ENCODE measurements at places on chromosomes 3 and 15.

- DNase-seq = no peak
Measured at GRCh38 chr3:15796331-15796730, 1.4 kb downstream of the ANKRD28 start.

GRCh38 chr15:28017423-28017924, 81.6 kb downstream of the OCA2 start:
- no peak for DNase-seq

DNA sequence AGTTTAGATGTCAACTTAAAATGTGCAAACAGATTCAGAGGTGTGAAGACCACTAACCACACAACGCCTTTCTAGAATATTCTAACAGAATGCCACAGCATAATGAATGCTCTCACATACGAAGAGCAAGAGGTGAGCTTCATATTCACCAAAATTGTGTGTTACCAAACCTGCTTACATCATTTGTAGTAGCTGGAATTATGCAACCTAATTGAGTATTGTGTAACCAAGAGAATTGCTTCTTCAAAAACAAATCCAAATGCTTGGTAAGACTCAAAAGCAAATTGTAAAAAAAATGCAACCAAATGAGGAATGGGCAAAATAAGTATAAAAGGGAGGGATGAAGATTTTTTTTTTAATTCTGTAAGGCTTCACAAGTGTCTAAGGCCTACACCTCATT, 160.7 kb downstream of the TAFA4 start:
- no peak for DNase-seq

- DNase-seq = no peak
Measured at GRCh38 chr3:13022348-13023234, 50.6 kb downstream of the IQSEC1 start.

DNA sequence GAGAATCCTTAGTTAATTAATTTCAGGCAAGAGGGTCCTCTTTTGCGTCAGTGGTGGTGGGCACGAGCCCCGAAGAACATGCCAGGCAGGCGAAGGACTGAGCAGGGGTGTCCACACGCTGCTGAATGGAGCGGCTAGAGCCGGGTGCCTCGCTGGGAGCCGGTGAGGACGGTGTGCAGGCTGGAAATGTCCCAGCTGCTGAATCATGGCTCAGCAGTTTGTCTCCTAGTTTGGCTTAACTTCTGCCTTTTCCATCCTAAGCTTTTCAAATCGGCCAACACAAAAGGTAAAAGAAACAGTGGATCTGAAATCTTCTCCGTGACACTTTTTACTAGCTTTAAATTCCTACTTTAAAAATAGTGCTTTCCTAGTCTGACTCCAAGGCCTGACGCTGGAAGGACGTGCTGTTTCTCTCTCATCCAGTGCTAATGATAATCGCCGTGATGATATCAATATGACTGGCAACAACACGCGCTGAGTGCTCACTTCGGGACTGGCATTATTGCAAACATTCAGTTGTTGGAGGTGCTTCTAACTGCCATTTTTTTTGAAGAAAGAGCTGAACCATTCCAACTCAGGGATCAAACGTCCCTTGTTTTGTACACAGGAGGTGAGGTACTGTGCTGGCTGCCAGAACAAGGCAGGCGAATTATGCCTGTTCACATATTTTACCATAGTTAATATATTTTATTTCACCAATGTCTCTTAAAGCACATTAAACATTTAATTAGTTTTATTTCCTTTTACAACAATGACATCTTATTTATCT, 19.8 kb downstream of the PCSK6 start:
- DNase-seq = no peak

- no peak for DNase-seq
Measured at GRCh38 chr15:58472221-58472620, 40.4 kb downstream of the LIPC start.

- DNase-seq = no peak
Measured at GRCh38 chr15:72503147-72503546, 29.0 kb downstream of the ARIH1 start.

- DNase-seq = peak; percentile 59
Measured at GRCh38 chr3:155995525-155996370, 124.6 kb upstream of the KCNAB1 start.

DNA sequence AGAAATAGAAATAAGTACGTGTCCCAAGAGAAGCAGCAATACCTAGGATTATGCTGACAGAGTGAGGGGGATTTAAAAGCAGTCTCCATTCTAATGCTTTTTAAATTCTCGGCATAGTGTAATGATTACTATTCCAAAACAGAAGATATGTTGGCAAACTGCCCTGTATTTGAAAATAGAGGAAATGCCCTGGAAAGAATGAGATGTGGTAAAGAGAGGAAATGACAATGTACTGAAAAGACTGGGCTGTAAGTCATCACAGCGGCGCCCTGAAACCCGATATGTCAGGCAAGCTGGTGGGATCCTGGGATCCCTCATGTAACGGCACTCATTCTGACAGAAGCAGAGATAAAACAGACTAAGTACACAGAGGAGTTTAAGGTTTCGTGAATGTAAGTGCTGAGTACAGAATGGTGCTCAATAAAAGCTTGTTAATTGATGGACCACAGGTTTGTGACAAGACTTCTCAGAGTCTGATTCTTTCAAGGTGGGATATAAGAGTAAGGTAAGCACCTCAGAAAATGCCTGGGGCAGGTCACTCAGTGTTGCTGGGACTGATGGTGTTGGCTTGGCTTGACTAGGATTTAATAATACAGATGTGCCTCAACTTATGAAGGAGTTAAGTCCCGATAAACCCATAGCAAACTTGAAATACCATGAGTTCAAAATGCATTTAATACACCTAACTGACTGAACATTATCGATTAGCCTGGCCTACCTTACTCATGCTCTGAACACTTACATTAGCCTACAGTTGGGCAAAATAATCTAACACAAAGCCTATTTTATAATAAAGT, 91.4 kb downstream of the NFKBIZ start:
- peak; percentile 31 for DNase-seq

GRCh38 chr15:26716069-26716468, 56.8 kb downstream of the GABRB3 start:
- no peak for DNase-seq

DNA sequence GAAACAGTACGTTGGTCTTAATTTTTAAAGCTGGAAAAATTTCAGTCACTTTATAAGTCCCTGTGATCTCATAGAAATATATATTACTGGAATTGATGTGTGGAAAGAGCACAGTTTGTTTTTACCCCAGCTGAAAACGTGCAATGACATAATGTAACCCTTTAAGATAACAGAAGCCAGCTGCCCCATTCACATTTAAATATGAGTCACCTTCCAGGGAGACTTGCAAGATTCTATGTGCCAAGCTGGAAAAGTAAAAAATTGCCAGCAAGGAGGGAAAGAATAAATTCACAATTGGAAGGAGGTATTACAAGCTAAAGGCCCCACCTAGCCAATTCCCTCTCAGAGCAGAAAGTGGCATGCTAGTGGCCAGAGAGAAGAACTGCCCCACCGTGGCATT, 50.2 kb downstream of the SAMMSON start:
- no peak for DNase-seq

- no peak for DNase-seq
Measured at GRCh38 chr3:12797892-12798558, 1.5 kb downstream of the CAND2 start.

DNA sequence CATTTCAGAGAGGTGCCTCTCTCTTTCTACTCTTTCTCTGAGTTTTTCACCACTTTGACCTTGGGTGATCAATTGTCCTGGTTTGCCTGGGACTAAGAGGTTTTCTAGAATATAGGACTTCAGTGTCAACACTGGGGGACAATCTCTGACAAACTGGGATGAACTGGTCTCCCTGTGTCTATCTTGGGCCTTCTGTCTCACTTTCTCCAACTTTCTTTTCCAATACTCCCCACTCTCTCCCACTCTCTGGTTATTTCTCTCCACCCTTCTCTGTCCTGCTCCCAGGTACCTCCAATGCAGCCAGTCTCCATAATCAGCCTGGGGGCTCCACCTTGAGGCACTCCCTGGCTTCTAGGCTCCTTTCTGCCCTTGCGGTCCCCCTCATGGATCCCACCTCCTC, 4.7 kb upstream of the ITGA11 start:
- DNase-seq = no peak

DNA sequence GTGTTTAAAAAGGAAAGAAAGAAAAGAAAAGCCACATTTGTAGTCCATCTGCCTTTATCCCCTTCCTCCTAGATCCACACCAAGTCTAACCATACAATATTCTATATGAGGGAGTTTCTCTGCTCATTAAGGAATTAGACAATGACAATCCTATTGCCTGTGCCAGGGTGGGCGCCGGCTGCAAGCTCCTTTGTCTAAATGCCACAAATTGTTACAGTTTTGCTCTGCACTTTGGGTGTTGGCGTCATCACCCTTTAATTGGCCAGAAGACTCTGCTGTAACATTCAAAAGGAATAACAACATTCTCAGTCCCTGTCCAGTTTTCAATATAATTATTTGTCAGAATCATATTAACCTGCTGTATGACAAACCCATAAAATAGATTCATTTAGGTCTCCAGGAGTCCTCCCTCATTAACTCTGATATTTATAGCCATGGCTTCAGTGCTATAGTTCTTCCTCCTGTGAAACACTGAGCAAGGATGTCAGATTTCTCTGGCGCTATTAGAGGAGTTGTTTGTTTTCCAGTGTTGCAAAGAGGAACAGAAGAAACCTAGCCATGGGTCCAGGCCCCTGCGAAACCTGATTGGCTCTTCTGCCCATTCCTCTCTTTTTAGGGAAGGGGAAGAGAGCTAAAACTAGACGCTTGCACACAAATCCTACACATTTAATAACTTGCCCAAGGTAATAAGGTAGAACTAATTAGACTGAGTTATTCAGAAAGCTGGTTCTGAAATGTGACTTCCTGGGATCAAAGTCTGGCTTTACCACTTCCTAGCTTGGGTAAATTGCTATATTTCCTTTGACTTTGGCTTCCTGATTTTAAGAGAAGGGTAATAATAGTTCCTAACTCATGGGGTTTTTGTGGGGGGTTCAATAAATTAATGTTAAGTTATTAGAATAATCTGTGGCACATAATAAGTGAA, 112.4 kb downstream of the CD47 start:
- no peak for DNase-seq

GRCh38 chr15:81133782-81134461, at the start of gene CFAP161:
Gene CFAP161 (plus strand): TSS chr15:81134270. CDS start chr15:81134330, 60 bp downstream.
- peak; percentile 72 for DNase-seq

DNA sequence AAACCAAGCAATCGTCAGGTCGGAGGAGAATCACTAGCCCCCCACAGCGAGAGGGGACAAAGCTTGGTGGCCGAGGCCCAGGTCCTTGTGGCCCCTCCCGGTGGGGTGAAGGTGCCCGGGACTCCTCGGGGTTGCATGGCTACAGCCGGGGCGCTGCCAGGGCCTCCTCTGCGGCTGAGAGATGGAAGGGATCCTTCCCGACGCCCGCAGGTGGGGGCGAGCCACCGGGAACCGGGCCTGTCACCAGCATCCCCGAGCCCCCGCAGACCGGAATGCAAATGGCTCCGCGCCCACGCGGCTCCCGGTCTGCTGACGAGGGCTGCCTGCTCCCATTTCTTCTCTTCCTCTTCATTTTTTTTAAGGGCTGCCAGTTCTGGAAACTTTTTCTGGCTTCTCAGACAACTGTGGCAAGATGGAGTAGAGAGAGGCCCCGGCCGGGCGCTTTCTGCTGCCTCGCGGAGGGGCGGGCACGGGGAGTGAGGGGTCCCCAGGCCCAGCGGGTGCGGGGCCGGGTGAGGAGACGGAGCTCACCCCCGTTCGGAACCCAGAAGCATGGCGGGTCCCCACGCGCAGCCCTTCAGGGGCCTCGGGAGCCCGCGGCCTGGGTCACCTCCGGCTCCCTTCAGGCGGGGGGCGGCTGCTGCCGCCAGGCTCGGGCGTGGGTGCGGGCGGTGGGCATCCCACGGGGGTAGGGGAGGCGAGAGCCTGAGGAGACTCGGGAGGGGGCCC, 27.5 kb downstream of the MELTF start:
- no peak for DNase-seq

DNA sequence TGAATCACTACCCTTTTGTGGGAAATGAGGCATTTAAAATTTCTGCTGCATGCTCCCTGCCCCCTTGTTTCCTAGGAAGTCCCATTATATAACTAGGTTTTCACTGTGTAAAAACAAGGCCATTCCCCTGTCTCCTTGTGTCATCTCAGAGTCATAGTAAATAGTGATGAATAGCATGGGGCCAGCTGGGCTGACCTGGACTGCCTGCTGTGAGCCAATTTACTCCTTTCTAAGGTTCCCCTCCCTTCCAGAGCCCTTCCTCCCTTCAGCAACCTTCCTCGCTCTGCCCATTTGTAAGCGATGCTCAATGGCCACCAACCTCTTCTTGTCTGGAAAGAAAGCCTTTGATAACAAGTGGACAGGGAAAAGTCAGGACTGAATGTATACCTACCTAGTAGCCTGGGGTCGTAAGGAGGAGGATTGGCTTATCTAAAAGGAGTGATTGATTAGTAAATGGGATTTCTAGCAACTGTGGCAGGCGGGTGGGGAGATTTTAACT, 11.7 kb downstream of the ITGA11 start:
- no peak for DNase-seq
